ENCODE measurements at places on chromosomes 13 and 19.

- no peak for DNase-seq
Measured at GRCh38 chr13:27229642-27230041, 21.7 kb upstream of the RPL21 start.

- no peak for DNase-seq
Measured at GRCh38 chr13:73335210-73335609, 276.4 kb downstream of the KLF5 start.

DNA sequence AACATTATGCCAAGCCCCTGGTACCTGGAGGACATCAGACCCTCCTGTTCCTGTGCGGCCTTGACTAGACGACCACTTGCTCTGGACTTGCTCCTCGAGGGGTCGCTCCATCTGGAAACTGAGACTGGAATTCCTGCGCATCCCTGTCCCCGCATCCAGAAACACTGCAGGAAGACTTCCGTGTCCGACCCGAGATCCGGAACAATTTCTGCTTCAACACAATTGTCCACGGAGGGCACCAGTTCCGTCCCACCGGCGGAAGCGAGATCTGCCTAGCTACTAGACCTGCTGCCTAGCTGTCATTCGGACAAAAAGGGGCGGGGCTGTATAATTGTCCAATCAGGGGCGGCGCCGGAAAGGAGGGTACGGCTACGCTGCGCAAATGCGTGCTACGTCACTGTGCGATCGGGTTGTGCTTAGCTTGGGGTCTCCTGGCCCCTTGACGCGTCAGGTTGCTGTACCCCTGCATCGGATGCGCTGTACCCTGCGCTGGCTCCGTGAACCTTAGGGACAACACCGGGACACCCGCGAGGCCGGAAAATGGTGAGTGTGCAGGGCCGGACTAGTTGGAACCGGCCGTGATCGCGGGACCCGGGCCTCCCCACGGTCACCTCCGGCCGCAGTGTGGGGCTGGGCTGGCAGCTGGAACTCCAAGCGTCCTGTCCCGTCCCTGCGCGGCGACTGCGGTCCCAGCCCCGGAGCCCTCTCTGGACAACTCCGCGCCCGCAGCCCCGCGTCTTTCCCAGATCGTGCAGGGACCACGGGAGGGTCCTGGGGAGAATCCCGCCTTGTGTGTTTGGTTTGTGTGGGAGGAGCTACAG, at the start of the genes ZNF490 and ZNF791:
Gene ZNF490 (minus strand): TSS at position 274 of the 821 bp plus-strand sequence. CDS start 133 bp downstream, at position 141.
Gene ZNF791 (plus strand): TSS at position 381 of the 821 bp plus-strand sequence. CDS start 160 bp downstream, at position 541.
- peak; percentile 99 for DNase-seq

DNA sequence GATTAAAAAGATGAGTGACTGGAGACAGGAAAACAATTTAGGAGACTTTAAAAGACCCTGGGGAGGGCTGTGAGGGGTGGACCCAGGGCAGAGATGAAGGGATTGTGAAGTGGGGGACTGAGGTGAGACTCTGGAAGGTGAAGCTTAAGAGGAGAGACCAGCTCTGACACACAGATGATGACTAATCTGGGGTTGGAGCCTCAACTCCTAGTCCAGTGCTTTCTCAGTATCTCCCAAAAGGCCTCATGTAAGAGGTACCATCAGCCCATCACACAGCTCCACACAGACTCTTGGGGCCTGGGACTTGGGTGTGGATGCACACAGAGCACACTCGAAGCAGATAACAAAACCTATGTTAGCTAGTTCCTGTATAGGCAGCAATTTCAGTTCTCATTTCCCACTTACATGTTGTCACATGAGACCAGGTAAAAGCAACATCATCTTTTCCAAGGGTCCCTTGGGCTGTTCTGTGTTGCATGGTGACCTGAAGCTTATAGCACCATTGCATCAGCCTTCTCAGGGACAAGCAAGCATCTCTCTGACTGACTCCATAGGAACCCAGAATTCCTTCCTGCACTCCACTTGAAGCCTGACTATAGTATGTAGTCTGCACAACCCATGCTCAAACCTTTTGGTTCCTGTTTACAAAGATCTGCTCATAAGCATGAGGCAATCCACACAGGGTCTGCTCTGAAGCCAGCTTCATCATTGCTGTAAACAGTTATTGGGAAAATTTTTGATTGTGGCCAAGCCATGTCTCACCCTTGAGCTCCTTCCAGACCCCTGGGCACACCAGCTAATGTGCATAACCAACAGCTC, 88.6 kb upstream of the MYCBP2 start:
- DNase-seq: no peak

DNA sequence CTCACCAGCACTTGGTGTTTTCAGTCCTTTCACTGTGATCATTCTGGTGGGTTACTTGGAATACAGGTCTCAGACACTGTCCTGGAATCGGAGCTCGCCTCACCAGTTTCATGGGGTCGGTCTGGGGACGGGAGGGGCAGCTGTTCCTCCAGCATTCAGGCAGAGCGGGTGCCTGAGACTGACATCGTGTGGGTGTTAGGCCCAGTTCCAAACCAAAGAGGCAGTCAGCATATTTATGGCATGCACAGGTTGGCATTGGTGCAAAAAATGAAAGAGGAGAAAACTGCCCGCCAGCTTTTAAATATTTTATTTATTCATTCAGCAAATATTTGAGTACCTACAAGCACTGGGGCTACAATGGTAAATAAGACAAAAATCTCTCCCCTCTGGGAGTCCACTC, 20.1 kb downstream of the PLEKHF1 start:
- no peak for DNase-seq

DNA sequence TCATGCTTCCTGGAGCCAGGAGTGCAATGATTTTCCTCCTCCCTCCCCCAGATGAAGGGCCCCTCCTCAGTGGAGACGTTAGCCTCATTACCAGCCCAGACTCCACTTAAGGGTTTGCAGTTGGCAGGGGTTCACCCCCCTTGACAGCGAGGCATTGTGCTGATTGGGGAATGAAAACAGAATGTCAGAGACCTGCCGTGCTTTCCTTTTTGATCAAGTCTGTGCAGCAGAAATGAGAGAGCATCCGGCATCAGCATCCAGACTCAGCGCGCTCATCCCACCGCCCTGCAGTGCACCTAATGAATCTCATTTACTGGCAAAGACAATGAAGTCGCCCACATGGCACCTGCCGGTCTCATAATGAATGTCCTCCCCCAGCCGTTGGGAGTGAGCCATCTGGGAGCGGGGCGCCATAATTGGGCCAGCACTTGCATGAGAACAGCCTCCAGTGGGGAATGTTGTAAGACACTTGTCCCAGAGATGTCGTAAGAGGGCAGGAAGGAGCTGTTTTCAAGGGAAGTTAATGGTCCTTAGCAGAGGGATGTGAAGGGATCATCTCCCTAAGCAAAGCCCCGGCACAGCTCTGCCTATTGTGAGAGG, 98.3 kb upstream of the UQCRFS1 start:
- DNase-seq: no peak

DNA sequence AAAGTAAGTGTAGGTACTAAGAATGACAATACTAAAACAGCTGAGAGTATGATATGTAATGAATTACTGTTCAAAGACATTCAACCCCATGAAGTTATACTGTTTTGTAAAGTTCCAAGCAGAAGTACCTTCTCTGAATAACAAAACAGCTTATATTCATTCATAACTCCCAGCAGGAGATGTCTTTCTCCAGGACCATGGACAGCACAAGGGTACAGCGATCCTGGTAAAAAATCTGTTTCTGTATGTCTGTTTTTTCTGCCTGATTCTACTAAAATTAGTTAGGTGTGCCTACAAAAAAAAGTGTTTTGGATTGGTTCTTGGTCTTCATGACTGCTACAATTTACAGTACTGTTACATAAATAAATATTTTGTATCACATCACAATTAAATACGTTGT, 172.5 kb upstream of the SLITRK5 start:
- DNase-seq: no peak

GRCh38 chr13:82330499-82330898, 1551.8 kb downstream of the SLITRK1 start:
- DNase-seq: no peak

DNA sequence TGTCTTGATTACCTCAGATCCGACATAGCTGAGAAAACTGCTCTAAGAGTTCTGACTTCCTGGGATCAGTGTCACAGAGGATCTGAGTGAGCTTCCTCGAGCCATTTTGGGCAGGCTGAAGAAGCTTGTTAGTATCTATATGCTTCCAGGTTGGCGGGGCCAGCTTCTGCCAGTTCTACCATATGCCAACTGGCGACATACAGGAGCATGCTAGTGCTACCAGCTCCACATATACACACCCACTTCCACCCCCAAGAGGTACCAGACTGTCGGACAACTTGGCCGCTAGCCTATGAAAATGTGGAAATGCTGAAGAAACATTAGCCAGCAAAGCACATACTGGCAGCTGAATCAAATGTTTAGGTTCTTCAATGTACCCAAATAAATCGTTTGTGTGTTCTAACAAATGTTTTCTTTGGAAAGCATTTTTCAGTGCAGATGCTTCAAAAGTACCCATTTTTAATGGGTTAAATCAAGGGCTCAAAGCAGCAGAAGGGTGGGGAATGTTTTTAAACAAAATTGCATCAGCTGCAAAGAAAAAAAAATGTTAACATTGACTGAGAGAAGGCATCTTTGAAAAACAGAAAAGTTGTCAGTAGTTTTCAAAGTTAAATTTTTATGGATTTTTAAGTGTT, 163.7 kb downstream of the KLF12 start:
- no peak for DNase-seq

GRCh38 chr19:33407140-33407551, 33.6 kb downstream of the CEBPG start:
- no peak for DNase-seq

DNA sequence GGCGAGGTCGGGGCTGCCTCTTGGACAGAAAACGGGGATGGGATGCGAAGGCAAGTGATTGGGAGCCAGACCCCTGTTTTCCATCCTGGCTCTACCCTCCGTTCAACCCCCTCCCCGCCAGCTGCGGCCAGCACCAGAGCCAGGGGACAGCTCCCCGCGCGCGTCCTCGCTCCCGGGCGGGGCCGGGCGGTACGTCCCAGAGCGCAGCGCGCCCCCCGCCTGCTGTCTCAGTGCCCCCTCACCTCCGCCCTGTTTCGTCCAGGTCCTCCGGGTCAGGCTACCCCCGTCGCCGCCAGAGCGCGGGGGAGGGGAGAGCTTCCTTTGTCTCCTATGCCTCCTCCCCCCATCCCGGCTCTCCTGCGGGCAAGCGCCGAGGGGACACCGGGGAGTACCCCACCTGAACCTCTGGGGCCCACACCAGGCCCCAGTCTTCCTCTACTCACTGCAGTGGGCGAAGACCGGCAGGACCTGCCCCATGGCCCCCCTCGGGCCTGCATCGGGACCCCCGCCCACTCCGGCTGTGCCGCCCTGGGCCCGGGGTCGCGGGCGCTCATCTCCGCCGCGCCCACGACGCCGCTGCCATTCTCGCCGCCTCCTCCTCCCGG, 396 bp downstream of the RTN2 start:
- no peak for DNase-seq

GRCh38 chr19:43408043-43408442, 6.6 kb upstream of the TEX101 start:
- DNase-seq: no peak

GRCh38 chr13:58906329-58907007, 1257.3 kb downstream of the DIAPH3 start:
- no peak for DNase-seq

GRCh38 chr19:42850981-42851717, 28.4 kb downstream of the PSG1 start:
- DNase-seq: no peak

DNA sequence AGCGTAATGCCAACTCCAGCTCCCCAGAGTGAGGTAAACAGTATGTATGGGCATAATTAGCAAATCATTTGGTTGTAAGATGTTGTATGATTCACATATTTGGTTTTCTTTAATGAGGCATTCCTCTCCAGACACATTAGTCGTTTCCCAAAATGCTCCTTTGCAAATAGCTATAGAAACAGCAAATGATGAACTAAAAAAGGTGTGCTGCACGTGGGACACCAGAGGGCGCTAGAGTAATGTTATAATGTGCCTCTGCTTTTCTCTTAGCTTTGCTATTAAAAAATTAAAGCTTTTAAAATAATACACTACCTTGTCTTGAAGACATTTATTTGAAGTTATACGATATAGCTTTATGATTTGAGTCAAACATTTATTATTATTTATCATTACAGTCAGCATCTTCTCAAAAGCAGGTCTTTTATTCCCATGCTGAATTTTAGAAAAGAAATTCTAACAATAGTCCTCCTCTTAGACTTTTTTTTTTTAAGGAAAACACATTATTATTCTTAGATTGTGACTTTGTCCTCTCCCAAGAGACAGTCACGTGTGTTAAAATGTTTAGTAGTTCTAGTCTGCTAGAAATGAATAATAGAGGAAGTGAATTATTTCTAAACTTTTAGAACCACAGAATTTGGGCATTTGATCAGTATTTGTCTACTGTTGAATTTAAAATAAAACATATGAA, 121.6 kb upstream of the FRY start:
- DNase-seq: no peak

- DNase-seq: no peak
Measured at GRCh38 chr13:60261432-60262351, 98.0 kb upstream of the DIAPH3 start.

DNA sequence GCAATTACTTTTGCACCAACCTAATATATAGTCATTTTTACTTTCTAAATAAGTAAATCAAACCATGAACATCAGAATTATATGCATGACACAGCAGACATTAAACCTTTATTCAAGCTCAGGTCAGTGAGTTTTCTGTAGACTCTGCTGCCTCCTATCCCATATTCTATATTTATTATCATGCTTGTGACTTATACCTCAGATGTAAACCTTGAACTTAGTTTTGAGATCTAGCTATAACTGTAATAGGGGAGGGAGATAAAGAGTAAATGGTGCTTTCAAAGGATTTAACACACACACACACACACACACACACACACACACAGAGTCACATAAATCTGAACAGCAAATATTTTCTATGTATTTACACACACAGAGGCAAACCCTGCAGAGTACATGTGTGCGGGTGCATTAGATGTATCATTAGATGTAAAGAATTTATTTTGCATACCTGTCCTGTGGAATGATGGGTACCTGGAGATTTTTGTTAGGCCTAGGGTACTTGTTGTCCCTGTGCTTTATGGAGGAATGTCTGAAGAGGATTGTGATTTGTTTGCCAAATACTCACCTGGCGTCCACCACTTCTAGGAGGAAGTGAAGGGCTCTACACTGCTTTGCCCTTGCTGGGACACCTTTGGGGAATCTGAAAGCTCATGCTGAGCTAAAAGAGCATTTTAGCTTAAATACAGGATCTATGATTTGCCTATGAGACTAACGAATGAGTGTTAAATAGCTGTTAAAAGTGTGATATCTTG, 521.9 kb downstream of the KLF5 start:
- DNase-seq: no peak

- DNase-seq: no peak
Measured at GRCh38 chr19:33241530-33242101, 16.0 kb upstream of the SLC7A10 start.

- DNase-seq: no peak
Measured at GRCh38 chr13:51283371-51283770, 56.1 kb upstream of the SERPINE3 start.

DNA sequence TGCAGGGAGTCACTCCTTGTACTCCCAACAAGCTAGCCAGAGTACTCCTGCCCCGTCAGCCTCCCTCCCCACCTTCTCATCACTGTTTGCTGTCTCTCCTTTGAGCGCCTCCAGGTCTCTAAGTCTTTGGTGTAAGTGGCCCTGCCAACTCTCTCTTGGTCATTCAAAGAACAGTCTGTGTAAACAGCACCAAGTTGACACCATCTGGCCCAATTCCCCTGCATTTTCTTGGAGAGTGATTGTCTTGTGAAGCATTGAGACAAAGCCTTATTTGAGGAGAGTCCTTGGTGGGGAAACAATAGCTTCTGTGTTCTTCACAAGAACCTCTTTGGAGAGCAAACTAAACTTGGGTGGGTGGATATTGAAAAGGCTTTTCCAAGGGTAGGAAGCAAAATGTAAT, 114.6 kb upstream of the RNF113B start:
- DNase-seq: no peak

GRCh38 chr13:100536643-100537180, 51.9 kb downstream of the GGACT start:
- no peak for DNase-seq

- DNase-seq: no peak
Measured at GRCh38 chr19:12800923-12801465, 606 bp downstream of the PRDX2 start.

All from stimulated activated CD4-positive, alpha-beta T cell treated with anti-CD3 and anti-CD28 coated beads, Interleukin-15, amount 100 ng/mL, for 48 hours (primary cell).